Amniotic stem cell (primary cell): ENCODE measurements at places on chromosomes 3 and 15.

- no peak for DNase-seq
Observed at GRCh38 chr3:13209634-13209997, 136.4 kb upstream of the IQSEC1 start.

DNA sequence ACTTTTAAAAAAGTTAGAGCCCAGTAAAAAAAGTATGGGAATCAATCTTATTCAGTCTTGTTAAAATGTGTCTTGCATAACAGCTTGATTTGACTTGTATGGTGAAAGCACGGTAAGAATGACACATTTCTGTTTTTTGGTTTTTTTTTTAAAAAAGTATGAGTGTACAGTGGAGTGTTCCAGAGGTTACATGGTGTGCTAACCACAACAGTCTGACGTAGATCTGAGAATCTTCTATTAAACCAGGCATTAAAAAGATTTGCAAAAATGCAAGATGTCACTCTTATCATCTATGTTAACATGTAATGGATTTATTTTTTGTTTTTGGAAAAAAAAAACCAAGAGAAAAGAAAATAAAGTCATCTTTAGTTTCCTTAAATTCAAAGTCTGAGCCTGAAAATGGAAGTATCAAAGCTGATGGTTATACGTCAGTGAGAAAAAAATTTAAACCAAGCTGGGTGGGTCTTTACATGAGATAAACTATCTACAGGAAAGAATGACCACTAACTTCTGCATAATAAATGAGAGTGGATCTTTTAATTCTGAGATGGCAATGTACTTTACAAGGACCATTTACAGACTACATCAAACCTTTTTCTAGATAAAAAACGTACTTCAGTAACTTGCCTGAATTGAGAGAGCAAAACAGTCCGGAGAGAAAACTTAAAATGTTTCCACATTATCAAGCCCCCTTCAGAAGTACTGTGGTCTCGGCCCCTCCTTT lies 1.6 kb downstream of the GABPB1 start:
- peak; percentile 39 for DNase-seq

DNA sequence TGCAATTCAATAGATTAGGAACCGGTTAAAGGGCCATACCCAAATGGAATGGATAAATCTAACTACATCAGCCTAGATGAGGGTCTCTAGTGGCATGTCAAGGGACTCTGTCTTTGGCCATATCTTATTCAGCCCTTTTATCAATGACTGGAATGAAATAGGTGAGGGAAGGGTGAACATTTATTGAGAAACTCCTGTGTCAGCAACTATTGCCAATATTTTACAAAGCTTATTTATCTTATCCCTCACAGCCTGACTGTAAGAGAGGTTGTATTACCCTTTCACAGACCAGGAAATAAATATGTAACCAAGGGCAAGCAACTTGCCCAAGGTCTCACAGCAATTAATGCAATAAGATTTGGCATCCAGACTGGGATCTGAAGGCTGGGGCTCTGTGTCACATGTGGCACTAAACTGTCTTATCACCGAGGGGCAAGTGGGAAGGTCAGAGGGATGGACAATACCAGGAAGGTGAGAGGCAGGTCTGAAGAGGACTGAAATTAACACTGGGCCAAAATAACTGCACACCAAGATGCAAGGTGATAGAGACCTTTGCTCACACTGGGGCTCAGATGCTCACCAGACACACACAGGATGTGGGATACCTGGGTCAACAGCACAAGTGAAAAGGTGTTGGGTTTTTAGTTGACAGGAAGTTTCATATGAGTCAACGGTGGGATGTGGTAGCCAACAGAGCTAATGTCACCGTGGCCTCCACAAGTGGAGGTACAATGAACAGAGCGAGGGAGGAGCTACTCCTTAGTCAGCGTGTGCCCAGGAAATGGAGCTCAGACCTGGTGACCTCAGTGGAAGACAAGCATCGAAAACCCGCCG lies 261.3 kb downstream of the RPLP1 start:
- DNase-seq = no peak

DNA sequence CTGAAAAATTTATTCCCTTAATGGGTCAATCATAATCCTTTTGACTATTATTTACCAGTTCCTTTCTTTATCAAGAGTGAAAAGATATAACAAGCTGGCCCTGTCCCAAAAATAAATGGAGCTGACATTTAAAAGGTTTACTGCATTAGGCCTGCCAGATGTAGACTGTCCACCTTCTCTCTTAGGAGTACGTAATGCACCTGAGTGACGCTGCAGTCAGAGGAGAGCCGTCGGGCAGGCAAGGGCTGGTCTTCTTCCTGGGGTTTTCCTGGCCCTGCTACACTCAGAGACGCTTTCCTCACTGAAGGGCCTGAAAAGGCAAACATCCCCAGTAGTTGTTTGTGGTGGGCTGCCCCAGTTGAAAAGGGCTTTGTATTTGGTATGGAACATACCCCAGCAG lies 27.6 kb downstream of the NEK4 start:
- no peak for DNase-seq

GRCh38 chr3:60775985-60776384 lies 475.3 kb downstream of the FHIT start:
- no peak for DNase-seq

- no peak for DNase-seq
Observed at GRCh38 chr3:186783731-186784515, 546 bp downstream of the EIF4A2 start.

DNA sequence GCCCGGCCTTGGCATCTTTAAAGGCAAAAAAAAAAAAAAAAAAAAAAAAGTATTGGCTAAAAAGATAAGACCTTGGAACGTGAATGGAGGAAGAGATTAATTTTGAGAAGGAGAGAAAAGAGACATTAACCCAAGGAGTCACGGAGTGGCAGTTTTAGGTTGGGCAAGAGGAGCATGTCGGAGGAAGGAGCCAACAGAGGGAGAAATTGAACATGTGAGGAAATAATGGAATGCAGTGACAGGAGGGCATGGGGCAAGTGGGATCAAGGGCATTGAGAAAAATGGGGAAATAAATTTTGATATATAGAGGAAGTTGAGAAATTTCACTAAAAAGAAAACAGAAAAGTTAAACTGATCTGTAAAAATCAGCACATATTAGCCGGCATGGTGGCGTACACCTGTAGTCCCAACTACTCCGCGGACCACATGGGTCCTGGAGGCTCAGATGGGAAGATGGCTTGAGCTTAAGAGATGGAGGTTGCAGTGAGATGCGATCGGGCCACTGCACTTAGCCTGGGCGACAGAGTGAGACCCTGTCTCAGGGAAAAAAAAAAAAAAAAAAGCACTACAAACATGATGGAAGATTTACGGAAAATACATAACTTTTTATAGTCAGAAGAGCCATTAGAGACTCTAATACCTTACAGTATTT lies 1.2 kb downstream of the HAUS2 start:
- no peak for DNase-seq

- no peak for DNase-seq
Observed at GRCh38 chr3:26068890-26069289, 279.0 kb downstream of the OXSM start.

GRCh38 chr15:91393186-91393585 lies 293.1 kb downstream of the SV2B start:
- no peak for DNase-seq

GRCh38 chr3:8147711-8148110 lies 353.9 kb upstream of the LMCD1 start:
- DNase-seq = no peak

- no peak for DNase-seq
Observed at GRCh38 chr3:109175411-109175810, 38.9 kb downstream of the C3orf85 start.
